Ascending aorta (tissue), 2 donors: ENCODE measurements at places on chromosomes 5 and 9.

- H3K4me1 ChIP-seq, result no peaks in the 10 kb centered on the region
- H3K4me3 ChIP-seq, result no peak overlapping the region
- no peak overlapping the region for H3K27ac ChIP-seq
- no peak for DNase-seq
Observed at GRCh38 chr5:172561151-172561550, 79.9 kb upstream of the NEURL1B start.

- no peaks in the 10 kb centered on the region for H3K36me3 ChIP-seq
- H3K4me3 ChIP-seq, result no peak overlapping the region
- no peak for DNase-seq
- H3K27ac ChIP-seq, result no peak overlapping the region
- H3K4me1 ChIP-seq, result no peaks in the 10 kb centered on the region
Observed at GRCh38 chr9:109305801-109306200, 15.1 kb downstream of the EPB41L4B start.

- H3K36me3 ChIP-seq, result no peaks in the 10 kb centered on the region
- no peaks in the 10 kb centered on the region for H3K4me1 ChIP-seq
- H3K4me3 ChIP-seq, result no peak overlapping the region
- DNase-seq, result no peak
- H3K27me3 ChIP-seq, result no peaks in the 10 kb centered on the region
- no peak overlapping the region for H3K27ac ChIP-seq
Observed at GRCh38 chr9:89436963-89437625, 60.8 kb downstream of the SEMA4D start.

DNA sequence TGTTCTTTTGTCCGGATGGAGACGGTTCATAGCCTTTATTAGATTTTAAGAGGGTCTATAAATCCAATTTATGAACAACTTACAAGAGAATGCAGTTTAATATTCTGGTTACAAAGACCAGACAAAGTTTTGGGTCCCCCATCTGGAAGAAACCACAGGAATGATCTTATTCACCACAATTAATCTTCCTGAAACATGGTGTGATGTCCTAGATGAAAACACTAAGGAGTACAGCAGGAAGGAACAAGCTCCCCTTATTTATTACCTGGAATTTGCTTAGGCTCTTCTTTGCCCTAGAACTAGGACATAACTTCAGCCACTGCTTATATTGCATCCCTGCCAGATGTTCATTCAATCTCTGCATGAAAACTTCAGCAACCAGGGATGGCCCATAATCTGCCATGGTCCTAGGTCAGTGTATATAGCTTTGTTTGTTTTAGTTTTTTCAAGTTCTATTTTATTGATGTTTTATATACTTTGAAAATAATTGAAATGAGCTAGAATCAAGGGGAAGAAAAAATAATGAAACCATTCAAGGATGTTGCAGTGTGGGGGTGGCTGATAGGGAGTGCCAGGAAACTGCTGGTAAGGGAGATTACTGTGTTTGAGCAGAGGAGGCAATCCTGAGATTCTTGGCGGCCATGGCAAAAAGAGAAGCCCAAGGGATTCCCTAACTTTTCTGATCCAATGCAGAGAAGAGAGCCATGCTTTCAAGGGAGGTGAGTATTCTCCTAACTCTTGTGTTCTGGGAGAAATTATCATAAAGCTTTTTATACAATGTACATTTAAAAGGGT, 16.8 kb downstream of the TXNDC8 start:
- DNase-seq, result no peak
- H3K27me3 ChIP-seq, result no peaks in the 10 kb centered on the region
- no peaks in the 10 kb centered on the region for H3K4me1 ChIP-seq
- no peak overlapping the region for H3K4me3 ChIP-seq
- no peaks in the 10 kb centered on the region for H3K36me3 ChIP-seq

GRCh38 chr5:136927571-136927970, 562.2 kb upstream of the TRPC7 start:
- no peaks in the 10 kb centered on the region for H3K27me3 ChIP-seq
- H3K4me3 ChIP-seq, result no peak overlapping the region
- no peaks in the 10 kb centered on the region for H3K4me1 ChIP-seq
- no peak for DNase-seq
- H3K27ac ChIP-seq, result no peak overlapping the region

GRCh38 chr9:136900988-136901515, 14.7 kb downstream of the TRAF2 start:
- no peaks in the 10 kb centered on the region for H3K27me3 ChIP-seq
- no peak for DNase-seq
- H3K4me3 ChIP-seq, result no peak overlapping the region
- H3K27ac ChIP-seq, result peak overlapping the region; percentile 75

DNA sequence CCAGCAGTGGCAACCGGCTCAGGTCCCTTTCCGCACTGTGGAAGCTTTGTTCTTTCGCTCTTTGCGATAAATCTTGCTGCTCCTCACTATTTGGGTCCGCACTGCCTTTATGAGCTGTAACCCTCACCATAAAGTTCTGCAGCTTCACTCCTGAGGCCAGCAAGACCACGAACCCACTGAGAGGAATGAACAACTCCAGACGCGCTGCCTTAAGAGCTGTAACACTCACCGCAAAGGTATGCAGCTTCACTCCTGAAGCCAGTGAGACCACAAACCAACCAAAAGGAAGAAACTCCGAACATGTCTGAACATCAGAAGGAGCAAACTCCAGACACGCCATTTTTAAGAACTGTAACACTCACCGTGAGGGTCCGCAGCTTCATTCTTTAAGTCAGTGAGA, 103.5 kb downstream of the GLIS3 start:
- no peaks in the 10 kb centered on the region for H3K36me3 ChIP-seq
- no peak overlapping the region for H3K4me3 ChIP-seq
- H3K27me3 ChIP-seq, result no peaks in the 10 kb centered on the region
- no peak overlapping the region for H3K27ac ChIP-seq

GRCh38 chr5:68331192-68332079, 115.9 kb downstream of the PIK3R1 start:
- H3K27me3 ChIP-seq, result no peaks in the 10 kb centered on the region
- no peaks in the 10 kb centered on the region for H3K36me3 ChIP-seq
- no peak for DNase-seq
- no peak overlapping the region for H3K27ac ChIP-seq
- H3K4me1 ChIP-seq, result no peaks in the 10 kb centered on the region
- H3K4me3 ChIP-seq, result no peak overlapping the region

DNA sequence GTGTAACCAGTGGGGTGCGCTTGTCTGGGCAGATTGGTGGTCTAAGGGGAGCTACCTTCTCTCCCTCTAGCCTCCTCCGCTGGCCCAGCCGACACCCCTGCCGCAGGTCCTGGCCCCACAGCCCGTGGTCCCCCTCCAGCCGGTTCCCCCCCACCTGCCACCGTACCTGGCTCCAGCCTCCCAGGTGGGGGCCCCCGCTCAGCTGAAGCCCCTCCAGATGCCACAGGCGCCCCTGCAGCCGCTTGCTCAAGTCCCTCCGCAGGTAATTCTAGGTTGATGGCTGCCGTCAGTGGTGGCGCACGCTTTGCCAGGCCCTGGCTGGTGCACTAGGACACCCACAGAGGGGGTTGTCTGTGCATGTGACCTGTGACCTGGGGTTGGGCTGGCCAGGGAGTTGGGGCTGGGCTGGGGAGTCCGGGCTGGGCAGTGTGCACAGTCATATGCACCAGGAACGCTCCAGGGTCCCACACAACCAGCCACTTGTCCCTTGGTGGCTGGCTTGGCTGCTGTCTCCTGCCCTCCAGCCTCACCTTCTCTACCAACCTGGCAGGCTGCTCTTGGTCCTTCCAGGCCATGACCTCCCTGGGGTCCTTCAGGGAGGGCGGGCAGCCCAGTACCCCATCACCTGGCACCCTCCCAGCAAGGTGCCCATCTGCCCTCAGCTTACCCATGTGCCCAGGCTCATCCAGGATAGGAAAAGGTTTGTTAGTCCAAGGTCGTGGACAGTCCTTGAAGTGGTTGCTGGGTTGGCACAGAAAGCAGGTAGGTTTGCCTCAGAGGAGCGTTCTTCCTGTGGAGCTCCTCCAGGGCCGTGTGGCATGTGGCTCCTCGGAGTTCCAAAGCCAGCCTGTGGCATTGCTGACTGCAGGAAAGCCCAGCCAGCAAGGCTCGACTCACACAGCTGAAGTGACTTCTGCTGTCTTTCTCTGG, 73.2 kb downstream of the WNK2 start:
- peak; percentile 60 for DNase-seq
- H3K27ac ChIP-seq, result no peak overlapping the region
- H3K36me3 ChIP-seq, result no peaks in the 10 kb centered on the region
- no peaks in the 10 kb centered on the region for H3K27me3 ChIP-seq

- H3K27me3 ChIP-seq, result no peaks in the 10 kb centered on the region
- H3K4me3 ChIP-seq, result no peak overlapping the region
- no peak overlapping the region for H3K27ac ChIP-seq
- DNase-seq, result no peak
- no peaks in the 10 kb centered on the region for H3K4me1 ChIP-seq
Observed at GRCh38 chr5:123873846-123874245, 361.9 kb downstream of the CSNK1G3 start.

GRCh38 chr9:21252721-21253547, 13.1 kb upstream of the IFNA14 start:
- H3K36me3 ChIP-seq, result no peaks in the 10 kb centered on the region
- H3K27me3 ChIP-seq, result no peaks in the 10 kb centered on the region
- no peaks in the 10 kb centered on the region for H3K4me1 ChIP-seq
- no peak overlapping the region for H3K27ac ChIP-seq

DNA sequence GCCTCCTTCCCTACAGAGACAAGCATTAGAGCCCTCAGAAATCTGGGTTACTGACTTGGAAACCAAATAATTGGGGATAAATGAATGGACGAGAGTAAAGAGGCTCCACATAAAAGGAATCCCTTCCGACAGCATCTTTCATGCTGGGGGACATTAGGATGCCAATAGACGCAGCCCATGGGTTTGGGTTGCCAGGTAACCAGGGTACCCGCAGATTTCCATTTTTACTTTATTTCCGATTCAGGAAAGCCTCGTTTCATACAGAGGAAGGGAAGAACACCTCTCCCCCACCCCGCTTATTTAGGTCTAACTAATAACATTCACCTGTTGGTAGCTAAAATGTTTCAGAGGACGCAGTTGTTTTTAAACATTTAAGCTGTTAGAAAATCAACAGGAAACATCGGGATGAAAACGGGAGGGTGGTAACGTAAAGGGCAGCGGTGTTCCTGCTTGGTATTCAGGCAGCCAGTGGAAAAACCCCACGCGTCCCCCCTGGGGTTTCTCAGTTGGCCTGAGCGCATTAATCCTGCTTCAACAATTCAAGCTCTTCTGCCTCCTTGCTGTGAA, 179.5 kb downstream of the YTHDC2 start:
- no peaks in the 10 kb centered on the region for H3K4me1 ChIP-seq
- H3K4me3 ChIP-seq, result no peak overlapping the region
- no peaks in the 10 kb centered on the region for H3K27me3 ChIP-seq
- no peaks in the 10 kb centered on the region for H3K36me3 ChIP-seq
- no peak for DNase-seq

- H3K27me3 ChIP-seq, result no peaks in the 10 kb centered on the region
- peak overlapping the region; percentile 94 for H3K27ac ChIP-seq
- no peak for DNase-seq
Observed at GRCh38 chr5:154753792-154754191, 1.4 kb upstream of the LARP1 start.

- no peak overlapping the region for H3K4me3 ChIP-seq
- H3K27ac ChIP-seq, result peak overlapping the region; percentile 98
- no peak for DNase-seq
- H3K4me1 ChIP-seq, result peaks cover 79% of the 10 kb centered on the region
- no peaks in the 10 kb centered on the region for H3K36me3 ChIP-seq
Observed at GRCh38 chr9:121273064-121273775, 5.3 kb downstream of the GSN start.

GRCh38 chr9:132762896-132763295, 92.6 kb downstream of the GTF3C4 start:
- no peak for DNase-seq
- no peak overlapping the region for H3K4me3 ChIP-seq
- no peaks in the 10 kb centered on the region for H3K27me3 ChIP-seq
- H3K27ac ChIP-seq, result no peak overlapping the region
- no peaks in the 10 kb centered on the region for H3K4me1 ChIP-seq
- H3K36me3 ChIP-seq, result no peaks in the 10 kb centered on the region

- no peak for DNase-seq
- no peak overlapping the region for H3K4me3 ChIP-seq
Observed at GRCh38 chr9:33662871-33663270, 132.5 kb upstream of the PRSS3 start.

DNA sequence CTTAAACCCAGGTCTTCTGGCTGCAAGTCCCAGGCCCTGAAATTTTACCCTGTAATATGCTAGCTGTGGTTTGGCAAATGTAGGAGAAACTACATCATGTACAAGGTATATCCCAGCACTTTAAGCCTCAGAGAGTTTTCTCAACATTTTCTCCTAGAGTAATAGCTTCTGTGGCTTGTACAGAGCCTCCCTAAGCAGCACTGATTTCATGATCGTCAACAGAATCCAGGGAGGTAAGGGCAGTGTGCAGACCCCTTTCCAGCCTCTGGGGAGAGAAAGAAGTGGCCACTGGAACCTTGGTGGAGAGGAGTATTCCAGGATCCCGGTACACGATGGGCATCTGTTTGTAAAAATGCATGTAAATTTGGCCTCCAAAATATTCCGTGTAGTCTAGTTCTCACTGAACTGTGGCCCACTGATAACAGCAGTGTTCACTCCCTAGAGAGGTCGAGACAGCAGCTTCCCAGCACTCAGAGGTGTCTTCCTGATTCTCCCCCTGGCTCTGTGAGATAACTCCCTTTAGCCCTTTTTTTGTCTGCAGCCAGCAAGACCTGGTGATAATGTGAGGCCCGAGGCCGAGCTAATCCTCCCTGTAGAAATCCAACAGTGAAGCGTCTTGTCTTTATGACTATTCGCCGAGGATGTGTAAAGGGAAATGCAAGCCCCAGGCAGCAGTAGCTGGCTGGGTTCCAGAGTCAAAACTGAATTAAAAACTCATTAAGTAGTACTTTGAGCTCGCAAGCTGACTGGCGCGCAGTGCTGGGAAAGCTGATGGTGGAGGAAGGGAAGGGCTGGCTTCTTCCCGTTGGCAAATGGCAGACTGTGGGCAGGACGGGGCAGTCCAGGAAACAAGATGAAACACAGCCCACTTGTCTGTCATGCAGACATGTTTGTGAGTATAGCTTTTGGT, 59.0 kb downstream of the MAP1B start:
- H3K4me1 ChIP-seq, result peaks cover 13% of the 10 kb centered on the region
- DNase-seq, result peak; percentile 75
- H3K27ac ChIP-seq, result peak overlapping the region; percentile 80
- H3K36me3 ChIP-seq, result no peaks in the 10 kb centered on the region
- peak overlapping the region; percentile 19 for H3K4me3 ChIP-seq

DNA sequence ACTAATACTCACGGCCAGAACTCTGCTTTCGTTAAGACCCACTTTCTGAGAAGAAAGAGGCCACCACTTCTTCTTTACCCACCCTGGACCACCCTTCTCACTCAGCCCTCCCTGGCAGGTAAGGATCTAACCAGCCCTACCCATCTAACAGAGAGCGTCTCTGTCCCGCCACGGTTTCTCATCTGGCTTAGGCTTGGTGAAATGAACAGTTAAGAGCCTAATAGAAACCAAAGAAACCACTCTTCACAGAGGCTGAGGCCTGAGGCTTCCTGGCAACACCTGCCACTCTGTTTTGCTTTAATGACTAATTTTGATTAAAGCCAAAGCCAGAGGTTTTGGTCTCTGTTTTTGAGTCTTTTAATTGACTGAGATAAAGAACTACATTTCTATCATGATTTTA, 354.1 kb upstream of the SLC30A5 start:
- no peaks in the 10 kb centered on the region for H3K36me3 ChIP-seq
- H3K27me3 ChIP-seq, result no peaks in the 10 kb centered on the region
- DNase-seq, result no peak
- H3K27ac ChIP-seq, result no peak overlapping the region
- no peak overlapping the region for H3K4me3 ChIP-seq
